Amygdala (tissue), 56 donors: ENCODE measurements at places on chromosomes 13 and 19.

DNA sequence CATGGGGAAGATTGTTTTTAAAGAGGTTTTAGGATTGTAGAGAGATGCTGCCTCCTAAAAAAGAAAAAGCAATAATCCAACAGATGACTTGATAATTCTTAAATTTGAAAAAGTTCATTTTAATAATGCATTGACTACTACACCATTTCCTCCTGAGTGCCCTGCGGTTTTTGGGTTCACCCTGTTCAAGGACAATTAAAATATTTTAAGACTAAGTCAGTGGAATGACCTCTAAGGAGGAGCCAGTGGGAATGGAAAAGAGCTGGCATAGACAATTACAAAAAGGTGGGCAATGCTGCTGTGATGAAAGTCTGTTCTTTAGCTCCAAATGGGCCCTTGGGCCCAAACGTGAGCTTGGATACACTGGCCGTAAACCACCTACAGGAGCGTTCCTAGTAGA lies 217.8 kb downstream of the LHFPL6 start:
- DNase-seq = no peak

DNA sequence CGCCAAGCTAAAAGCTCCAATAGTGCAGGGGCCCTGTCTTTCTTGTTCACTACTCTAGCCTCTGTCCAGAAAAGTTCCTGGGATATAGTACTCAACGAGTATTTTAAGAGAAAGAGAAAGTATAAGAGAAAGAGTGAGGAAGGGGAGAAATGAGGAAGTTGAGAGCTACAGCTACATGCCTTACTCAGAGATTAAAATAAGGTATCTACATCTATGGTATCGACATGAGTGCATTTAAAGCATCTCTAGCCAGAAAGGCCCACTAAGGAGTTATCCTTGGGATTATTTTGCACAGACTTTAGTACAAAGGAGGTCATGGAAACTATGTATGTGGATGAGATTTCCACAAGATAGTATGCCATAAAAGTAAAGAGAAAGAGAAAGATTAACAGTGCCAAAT lies 28.5 kb downstream of the MYCBP2 start:
- DNase-seq = no peak

DNA sequence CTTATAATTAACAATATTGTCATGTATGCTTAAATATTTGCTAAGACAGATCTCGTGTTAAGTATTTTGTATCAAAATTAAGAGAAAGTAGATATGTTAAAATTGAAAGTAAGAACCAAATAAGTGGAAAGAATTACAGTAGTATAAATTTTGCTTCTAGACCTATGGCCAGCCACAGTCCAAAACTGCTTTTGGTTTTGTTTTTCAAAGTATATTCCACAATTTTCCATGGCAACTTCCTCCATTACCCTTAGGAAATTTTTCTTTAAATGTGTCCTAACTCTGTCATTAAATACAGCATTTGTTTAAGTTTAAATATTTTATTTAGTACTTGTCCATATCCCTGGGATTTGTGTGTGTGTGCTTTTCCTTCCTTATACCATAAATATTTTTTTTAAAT lies 689.0 kb downstream of the DIAPH3 start:
- no peak for DNase-seq

DNA sequence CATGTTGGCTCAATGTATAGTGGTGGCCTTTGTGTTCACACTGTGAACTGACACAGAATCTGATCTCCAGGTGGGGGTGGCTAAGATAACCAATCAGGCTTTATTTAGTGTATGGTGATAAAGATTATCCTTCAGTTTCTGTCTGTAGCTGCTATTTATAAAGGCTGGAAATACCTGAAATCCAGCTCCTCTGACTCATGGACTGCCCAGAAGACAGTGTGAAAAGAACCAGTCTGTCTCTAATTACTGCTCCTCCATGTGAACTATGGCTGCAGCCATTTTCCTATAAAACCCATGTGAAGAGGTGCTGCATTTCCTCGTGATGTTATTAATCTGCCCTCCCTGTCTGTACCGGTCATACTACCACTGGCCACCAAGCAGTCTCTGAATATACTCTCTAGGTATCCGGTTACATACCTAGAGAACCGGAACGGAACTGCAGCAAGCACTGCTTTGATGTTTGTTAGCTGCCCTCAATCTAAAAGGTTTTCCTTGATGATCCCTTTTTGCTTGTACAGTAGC lies 238.0 kb downstream of the LHFPL6 start:
- no peak for DNase-seq
